Activated T-cell treated with anti-CD3 and anti-CD28 coated beads, Interleukin-2, amount 50 U/mL, for 24 hours (primary cell): ENCODE measurements at places on chromosomes 7 and 10.

- no peaks in the 10 kb centered on the region for H3K36me3 ChIP-seq
- DNase-seq: no peak
These were observed 1073.0 kb downstream of the XPNPEP1 start for GRCh38 chr10:108850138-108850854.

- H3K4me3 ChIP-seq: no peak overlapping the region
- H3K27me3 ChIP-seq: peaks cover 57% of the 10 kb centered on the region
- no peak overlapping the region for H3K27ac ChIP-seq
These were observed 3.3 kb upstream of the NPTX2 start for GRCh38 chr7:98613601-98614425.

GRCh38 chr10:97888641-97889262 is 39.1 kb downstream of the GOLGA7B start:
- H3K27me3 ChIP-seq: no peaks in the 10 kb centered on the region

GRCh38 chr10:44771233-44771995 is 139.7 kb upstream of the TMEM72 start:
- H3K4me3 ChIP-seq: no peak overlapping the region
- no peak for DNase-seq

DNA sequence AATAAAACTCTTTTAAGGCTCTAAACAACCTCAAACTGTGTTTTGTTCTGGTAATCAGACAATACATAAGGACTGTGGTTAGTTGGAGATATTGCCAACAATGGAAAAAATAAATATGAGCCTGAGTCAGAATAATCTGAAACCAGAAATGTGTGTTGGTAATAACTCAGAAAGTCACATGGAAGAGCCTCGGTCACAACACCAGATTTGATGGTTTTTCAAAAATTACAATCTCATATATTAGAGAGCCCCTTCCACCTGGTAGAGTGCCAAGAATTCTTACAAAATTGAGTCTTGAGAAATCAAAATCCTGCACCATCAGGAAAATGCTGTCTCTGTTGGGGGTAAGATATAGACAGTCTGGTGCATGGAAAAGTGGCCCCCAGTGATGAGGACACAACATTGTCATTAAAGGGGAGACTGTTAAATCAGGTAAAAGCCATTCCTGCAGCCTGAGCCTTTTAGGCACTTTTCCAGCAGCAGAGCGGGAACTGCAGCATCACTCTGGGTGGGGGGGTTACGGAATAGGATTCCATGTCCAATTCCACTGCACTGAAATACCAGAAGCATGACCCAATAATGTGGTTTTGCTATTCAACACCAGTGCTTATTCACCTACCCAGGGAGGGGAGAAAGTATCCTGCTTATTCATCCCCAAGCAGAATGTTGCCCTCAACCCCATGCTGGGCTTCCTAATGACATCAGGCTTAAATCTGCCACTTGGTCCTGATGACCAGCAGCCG is 9.5 kb upstream of the ADAM12 start:
- H3K27ac ChIP-seq: no peak overlapping the region
- no peaks in the 10 kb centered on the region for H3K36me3 ChIP-seq
- H3K27me3 ChIP-seq: no peaks in the 10 kb centered on the region
- H3K4me3 ChIP-seq: no peak overlapping the region

DNA sequence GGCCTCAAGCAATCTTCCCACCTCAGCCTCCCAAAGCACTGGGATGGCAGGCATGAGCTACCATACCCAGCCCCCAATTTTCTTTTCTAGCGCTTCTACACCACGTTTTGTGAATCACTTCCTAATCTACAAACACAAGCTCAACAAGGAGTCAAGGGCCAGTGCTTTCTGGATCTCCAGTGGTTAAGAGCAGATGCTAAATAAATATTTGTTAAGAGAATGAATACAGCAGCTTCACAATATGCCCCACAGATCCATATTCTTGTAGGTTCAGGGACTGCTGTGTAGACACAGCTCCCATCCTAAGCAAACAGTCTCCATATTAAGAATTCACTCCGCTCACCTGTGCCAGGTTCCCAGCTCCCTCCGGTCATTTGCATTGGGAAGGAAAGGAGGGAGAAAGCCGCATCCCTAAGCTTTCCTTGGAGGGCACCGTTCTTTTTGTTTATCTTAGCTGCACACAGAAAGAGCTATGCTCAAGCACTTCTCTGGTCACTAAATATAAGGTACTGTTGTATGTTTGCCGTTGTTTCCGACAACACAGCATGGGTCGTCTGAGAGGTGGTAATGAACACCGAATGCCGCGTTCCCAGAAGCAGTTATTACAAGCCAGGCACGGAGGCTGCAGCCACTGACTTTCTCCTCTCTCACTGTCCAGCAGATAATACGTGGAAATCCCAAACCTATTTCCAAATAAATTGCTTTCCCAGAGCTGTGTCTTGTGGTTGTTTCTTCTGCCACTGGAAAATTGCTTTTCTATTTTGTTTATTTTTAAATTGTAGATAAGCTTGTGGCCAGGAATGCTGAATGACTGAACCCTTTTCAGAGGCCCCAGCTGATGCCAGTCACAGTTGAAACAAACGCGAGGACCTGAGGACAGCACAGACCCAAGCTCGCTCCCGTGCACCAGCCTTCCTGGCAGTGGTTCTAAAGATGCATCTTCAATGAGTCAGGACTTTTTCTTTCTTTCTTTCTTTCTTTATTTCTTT is 217.1 kb downstream of the PRPF18 start:
- H3K4me1 ChIP-seq: peaks cover 15% of the 10 kb centered on the region
- H3K27me3 ChIP-seq: no peaks in the 10 kb centered on the region
- H3K27ac ChIP-seq: no peak overlapping the region
- no peak for DNase-seq
- no peak overlapping the region for H3K4me3 ChIP-seq
- H3K36me3 ChIP-seq: no peaks in the 10 kb centered on the region

GRCh38 chr10:102918817-102919245 is 737 bp downstream of the CNNM2 start:
- peaks cover 60% of the 10 kb centered on the region for H3K4me1 ChIP-seq
- peak overlapping the region; percentile 92 for H3K4me3 ChIP-seq
- H3K27me3 ChIP-seq: peaks cover 9% of the 10 kb centered on the region
- H3K36me3 ChIP-seq: peaks cover 12% of the 10 kb centered on the region
- peak; percentile 69 for DNase-seq

- no peak overlapping the region for H3K4me3 ChIP-seq
- no peaks in the 10 kb centered on the region for H3K27me3 ChIP-seq
- H3K36me3 ChIP-seq: no peaks in the 10 kb centered on the region
- H3K27ac ChIP-seq: no peak overlapping the region
- DNase-seq: no peak
These were observed 64.1 kb downstream of the DOCK1 start for GRCh38 chr10:126969310-126969709.

- H3K4me1 ChIP-seq: peaks cover 3% of the 10 kb centered on the region
- H3K27me3 ChIP-seq: peaks cover 17% of the 10 kb centered on the region
- no peak overlapping the region for H3K27ac ChIP-seq
- no peak overlapping the region for H3K4me3 ChIP-seq
These were observed 4.8 kb downstream of the GRIFIN start for GRCh38 chr7:2471396-2471795.

DNA sequence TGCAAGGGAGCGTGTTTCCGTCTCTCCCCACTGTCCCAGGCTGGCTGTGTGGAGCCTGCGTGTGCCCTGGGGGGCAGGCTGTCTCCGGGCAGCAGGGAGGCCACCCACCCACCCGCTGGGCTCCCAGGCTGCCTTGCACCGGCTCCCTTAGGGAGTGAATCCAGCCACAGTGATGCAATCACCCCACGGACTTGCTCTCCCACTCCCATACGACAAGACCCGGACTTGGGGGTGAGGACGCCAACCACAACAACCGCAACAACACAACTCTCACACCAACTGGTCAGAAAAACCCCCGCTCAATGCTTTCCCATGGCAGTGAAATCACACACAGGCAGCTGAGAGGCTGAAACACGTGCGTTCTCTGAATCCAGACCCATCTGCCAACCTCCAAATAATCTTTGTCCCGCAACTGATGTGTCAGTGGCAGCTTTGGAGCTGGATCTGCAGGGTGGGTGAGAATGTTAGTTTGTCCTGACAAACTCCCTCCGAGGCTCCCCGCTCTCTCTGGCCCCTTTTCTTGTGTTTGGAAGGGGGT is 62.7 kb upstream of the DDC start:
- no peak overlapping the region for H3K4me3 ChIP-seq
- peaks cover 1% of the 10 kb centered on the region for H3K4me1 ChIP-seq
- H3K27me3 ChIP-seq: no peaks in the 10 kb centered on the region
- H3K27ac ChIP-seq: no peak overlapping the region
- no peak for DNase-seq

DNA sequence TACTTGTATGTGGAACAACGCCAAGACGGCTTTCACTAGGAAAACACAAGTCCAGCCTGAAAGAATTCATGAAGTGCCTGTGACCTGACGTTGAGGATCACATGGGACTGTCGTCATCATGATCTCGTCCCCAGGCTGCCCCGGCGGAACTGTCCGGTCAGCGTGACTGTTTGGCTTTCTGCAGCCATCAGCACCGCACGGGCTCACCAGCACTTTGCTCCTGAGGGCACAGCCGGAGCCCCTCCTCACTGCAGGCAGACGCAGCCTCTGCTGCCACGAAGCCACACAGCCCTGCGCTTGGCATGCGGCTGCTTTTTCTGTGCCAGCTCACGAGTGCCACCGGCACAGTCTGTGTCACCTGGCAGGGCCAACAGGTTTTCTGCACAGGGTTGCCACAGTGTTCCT is 9.4 kb upstream of the GET4 start:
- no peak for DNase-seq
- H3K4me1 ChIP-seq: peaks cover 14% of the 10 kb centered on the region
- peaks cover 79% of the 10 kb centered on the region for H3K36me3 ChIP-seq
- H3K27ac ChIP-seq: no peak overlapping the region
- H3K27me3 ChIP-seq: no peaks in the 10 kb centered on the region
